ENCODE measurements at places on chromosomes 12 and 14.

GRCh38 chr14:101194373-101195308 is 291.1 kb upstream of the RTL1 start:
- DNase-seq: no peak

DNA sequence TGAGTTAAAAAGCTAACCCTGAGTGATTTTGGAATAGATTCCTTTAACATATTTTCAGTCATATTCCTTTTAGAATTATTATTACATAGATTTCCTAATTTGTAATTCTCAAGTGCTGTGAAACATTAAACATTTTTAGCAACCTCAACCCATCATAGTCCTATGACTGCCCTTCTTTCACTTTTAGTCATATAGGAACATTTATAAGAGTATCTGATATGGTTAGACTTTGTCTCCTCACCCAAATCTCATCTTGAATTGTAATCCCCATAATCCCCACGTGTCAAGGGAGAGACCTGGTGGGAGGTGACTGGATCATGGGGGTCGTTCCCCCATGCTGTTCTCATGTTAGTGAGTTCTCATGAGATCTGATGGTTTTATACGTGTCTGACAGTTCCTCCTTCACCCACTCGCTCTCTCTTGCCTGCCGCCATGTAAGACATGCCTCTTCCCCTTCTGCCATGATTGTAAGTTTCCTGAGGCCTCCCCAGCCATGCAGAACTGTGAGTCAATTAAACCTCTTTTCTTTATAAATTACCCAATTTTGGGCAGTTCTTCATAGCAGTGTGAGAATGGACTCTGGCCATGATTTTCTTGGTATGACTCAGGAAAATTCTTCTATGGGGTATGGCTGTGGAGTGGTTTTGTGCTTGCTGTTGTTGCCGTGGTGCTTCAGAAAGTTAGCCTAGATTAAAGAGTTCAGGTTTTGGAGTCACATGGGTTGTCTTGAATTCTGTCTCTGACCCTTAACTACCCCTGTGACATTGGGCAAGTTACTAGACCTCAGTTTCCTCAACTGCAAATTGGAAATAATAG is 83.9 kb downstream of the FUT8 start:
- DNase-seq: no peak

GRCh38 chr12:96047229-96048211 is 12.1 kb upstream of the LTA4H start:
- DNase-seq: peak; percentile 29

GRCh38 chr14:53380052-53380866 is 227.1 kb upstream of the DDHD1 start:
- no peak for DNase-seq

DNA sequence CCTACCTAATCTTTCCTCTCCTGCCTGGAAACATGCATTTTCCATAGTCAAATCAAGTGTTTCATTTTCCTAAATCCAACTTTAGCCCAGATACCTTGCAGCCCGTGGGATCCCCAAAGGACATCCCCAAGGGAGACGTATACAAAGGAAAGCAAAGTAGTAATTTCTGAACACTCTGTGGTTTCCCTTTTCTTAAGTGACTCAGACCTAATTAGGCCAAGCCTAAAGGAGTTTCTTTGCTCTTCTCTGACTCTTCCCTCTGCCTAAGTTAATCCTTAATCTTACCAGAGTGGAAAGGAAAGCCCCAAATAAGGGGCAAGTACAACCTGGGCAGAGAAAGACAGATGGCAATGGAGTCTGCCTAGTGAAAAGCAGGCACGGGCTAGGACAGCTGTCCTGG is 250.3 kb downstream of the SPTSSA start:
- DNase-seq: no peak

DNA sequence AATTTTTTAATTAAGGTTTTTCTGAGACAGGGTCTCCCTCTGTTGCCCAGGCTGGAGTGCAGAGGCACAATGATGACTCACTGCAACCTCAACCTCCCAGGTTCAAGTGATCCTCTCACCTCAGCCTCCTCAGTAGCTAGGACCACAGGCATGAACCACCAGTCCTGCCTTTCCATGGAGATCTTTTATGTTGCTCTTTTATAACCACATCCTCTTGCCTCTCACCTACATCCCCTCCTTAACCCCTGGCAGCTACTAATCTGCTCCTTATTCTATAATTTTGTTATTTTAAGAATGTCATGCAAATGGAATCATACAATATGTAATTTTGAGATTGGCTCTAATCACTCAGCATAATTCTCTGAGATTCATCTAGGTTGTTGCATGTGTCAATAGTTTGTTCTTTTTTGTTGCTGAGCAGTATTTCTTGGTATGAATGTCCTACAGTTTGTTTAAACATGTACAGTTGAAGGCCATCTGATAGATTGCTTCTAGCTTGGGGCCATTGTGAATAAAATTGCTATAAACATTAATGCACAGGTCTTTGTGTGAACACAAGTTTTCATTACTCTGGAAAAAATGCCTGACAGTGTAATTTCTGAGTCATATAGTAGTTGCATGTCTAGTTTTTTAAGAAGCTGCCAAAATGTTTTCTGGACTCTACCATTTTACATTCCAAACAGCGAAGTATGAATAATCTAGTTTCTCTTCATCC is 249.2 kb upstream of the AMIGO2 start:
- DNase-seq: no peak

DNA sequence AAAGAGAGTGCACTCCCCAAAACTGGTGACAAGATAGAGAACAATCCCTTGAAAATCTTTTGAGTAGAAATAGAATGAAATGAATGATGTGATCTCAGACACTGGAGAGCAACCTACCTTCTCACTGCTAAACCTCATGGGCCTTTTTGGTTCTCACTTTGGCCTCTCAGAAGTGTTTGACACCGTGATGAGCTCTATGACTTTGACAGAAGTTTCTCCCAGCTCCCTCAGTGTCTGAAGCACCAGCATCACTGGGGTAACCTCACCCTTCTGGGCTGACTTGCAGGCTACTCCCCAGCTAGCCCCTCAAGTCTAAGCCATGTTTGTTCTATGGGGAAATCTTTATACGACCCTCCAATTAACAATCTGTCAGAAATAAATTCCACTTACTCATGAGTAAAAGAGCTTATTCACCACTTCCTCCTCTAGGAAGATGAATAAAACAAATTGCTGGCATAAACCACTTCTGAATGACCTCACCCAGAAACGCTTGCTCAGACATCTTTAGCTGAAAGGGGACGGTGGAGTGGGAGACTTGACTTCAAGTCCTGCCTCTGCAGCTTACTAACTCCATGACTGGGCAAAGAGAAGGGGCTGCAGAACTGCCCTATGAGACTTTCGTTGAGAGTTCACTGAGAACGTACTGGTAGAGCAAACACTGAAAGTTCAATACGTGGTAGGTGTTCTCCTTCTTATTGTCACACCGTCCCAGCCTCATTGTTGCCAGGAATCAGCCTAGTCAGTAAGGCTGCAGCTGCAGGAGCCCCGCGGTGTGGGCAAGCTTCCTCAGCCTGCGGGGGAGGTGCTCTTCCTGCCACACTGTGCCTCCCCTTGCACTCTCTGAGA is 46.5 kb downstream of the ST8SIA1 start:
- DNase-seq: peak; percentile 5

- no peak for DNase-seq
These were observed 180.2 kb downstream of the FOXN3 start for GRCh38 chr14:89236851-89237250.

- peak; percentile 49 for DNase-seq
These were observed 18.3 kb upstream of the PLEKHH1 start for GRCh38 chr14:67514650-67515385.
